Fibroblast of villous mesenchyme (primary cell): ENCODE measurements at places on chromosomes 12 and 14.
A peak's percentile ranks its signal among the peaks of the same experiment; 100 is the strongest.

DNA sequence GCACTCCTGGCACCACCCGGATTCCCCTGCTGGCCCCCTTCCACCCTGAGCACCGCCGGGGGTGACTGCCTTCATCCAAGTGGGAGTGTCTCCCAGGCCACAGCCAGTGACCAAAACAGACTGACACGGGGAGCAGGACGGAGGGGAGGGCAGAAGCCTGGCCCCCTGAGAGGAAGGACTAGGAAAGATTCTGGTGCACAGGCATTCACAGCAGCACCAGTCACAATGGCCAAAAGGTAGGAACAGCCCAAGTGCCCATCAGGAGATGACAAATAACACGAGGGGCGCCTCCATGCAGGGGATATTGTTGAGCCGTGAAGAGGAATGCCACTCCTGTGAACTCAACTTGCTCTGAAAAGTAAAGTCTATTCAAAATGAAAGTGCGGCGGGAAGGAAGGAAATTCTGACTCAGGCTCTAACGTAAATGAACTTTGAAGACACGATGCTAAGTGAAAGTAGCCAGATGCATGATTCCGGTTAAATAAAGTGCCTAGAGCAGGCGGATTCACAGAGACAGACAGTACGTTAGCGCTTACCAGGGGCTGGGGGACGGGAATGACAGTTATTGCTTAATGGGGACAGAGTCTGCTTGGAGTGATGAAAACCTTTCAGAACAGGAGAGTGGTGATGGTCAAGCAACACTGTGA is 146.1 kb upstream of the NCOR2 start:
- DNase-seq, result peak; percentile 96

DNA sequence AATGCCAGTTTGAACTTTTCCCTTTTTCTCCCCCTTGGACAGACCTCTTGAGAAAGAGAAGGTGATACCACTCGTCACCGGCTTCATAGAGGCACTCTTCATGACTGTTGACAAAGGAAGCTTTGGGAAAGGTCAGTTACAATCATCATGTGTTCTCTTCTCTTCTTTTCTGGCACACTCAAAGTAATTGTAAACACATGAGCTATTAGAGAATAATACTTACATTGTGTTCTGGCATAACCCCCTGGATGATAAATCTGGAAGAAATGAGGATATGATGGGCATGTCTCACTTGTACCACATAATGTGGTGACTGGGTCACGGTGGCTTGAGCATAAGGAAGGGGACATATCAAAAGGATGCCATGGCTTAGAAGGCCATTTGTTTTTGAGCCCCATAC is 20.0 kb downstream of the UTP20 start:
- no peak for DNase-seq

- peak; percentile 62 for DNase-seq
Observed at GRCh38 chr14:53032161-53032803, 81.4 kb upstream of the FERMT2 start.

DNA sequence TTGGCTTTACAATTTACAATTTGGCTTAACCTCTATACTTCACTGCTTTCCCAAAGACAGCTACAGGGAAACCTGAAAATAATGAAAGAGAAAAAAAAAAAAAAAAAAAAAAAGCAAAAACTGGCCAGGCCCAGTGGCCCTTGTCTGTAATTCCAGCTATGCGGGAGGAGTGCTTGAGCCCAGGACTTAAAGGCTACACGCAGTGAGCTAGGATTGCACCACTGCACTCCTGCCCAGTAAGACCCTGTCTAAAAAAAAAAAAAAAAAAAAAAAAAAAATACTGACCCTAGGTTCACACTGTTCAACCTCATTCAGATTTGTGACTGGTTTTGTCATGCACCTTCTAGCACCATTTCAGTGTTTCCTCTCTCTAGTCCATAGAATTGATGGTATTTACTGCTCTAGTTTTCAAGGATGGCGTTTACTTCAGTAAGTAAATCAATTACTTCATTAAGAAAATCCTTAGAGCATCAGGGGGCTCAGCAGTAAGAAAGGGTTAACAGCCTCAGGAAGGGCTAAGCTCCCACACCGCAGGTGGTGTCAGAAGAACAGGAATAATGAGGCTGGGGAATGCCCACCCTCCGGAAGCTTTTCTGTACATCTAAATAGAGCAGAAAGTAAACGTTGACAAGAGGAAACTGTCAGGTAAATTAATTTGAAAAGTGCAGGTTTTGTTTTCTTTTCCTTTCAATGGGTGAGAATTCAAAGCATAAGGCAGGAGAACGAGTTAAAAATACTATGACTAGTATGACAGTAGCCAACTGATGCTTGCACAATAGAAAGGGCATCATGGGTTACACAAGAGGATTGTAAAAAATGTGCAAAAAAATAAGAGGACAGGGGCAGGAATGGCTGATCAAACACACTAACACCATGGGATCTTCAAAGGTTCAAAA is 115.0 kb upstream of the MDM1 start:
- DNase-seq, result peak; percentile 36

DNA sequence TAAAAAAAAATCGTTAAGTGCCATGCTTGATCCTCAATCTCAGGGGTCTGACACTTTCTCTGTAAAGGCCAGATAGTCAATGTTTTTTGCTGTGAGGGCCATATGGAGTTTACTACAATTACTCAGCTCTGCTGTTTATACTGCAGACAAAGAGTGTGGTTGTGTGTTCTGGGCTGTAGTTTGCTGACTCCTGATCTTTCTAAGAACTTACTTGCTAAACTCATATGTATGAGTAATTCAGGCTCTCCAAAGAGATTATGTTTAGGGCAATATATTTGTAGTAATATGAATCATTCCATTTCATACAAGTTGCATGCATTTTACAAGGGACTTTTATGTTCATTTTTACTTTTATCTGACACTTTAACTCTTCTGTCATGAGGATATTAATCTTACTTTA is 188.2 kb downstream of the TMTC2 start:
- DNase-seq, result no peak

- no peak for DNase-seq
Observed at GRCh38 chr12:14317362-14318146, 47.9 kb upstream of the ATF7IP start.

- peak; percentile 56 for DNase-seq
Observed at GRCh38 chr14:90828642-90829487, 12.6 kb upstream of the TTC7B start.

DNA sequence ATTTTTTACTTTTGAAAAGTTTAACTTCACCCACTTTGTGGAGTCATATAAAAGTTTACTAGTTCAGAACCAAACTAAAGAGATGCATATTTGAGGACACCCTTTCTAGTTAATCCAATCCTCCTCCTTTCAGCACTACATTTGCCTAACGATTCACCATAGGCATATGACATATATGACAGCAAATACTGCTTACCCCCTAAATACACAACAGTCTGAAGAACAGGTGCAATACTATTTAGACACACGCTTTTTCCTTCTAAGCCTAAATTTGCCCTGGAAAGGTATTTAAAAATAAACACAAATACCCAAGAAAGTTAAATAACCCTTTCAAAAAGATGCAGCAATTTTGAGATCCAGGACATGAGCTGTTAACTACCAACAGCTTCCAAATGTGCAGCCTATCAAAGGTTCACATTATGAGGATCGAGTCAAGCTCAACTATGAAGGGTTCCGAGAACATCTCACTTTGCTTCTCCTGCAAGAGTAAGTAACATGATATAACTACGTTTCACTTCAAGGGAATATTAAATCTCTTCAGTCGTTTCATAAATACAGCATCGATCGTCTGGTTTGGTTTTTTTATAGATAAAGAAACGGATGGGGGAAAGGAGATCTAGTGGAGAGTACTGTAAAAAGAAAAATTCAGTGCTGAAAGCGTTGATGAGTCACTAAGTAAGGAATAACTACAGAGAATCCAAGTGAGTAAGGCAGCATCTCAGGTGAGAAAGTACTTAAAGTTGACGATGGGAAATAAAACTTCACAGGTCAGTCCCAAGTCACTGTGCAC is 677 bp upstream of the AP4S1 start:
- peak; percentile 31 for DNase-seq

- peak; percentile 74 for DNase-seq
Observed at GRCh38 chr12:111759991-111760390, 6.7 kb upstream of the ALDH2 start.

DNA sequence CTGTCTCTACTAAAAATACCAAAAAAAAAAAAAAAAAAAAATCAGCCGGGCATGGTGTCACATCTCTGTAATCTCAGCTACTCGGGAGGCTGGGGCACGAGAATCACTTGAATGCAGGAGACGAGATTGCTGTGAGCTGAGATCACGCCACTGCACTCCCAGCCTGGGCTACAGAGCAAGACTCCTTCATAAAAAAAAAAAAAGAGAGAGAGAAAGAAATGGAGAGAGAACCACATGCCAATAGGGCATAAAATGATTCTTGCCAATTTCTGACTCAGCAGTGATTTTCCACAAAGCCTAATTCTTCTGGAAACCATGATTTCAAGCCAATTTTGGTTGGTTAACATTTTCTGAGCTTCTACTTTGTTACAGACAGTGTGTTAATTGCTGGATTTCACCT is 250.4 kb upstream of the SEL1L start:
- no peak for DNase-seq

GRCh38 chr12:69345742-69346141 is 2.4 kb upstream of the LYZ start:
- no peak for DNase-seq

- peak; percentile 79 for DNase-seq
Observed at GRCh38 chr12:110533607-110534006, 31.5 kb downstream of the RAD9B start.

DNA sequence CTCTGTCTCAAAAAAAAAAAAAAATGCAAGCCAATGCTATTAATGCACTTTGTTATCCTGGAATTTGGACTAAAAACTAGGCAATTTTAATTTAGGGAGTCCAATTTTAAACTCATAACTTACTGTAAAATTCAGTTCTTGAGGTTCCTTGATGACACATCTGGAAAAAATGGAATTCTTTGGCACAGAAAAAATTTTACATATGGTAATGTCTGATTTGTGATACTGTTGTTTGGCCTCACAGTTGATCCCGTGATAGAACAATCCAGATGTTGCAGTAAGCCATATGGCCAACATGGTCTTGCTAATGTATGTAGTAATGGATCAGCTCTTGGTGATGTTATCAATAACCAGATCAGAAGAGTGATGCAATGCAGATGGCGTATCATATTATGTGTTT is 1089.8 kb downstream of the FLRT2 start:
- DNase-seq, result no peak

- peak; percentile 18 for DNase-seq
Observed at GRCh38 chr12:23950210-23950774, 822 bp upstream of the SOX5 start.

- no peak for DNase-seq
Observed at GRCh38 chr12:125329239-125330102, 264.2 kb downstream of the AACS start.

GRCh38 chr12:53965281-53966084 is 7.4 kb upstream of the HOXC11 start:
- peak; percentile 60 for DNase-seq

- no peak for DNase-seq
Observed at GRCh38 chr12:29710104-29710503, 73.6 kb downstream of the TMTC1 start.

DNA sequence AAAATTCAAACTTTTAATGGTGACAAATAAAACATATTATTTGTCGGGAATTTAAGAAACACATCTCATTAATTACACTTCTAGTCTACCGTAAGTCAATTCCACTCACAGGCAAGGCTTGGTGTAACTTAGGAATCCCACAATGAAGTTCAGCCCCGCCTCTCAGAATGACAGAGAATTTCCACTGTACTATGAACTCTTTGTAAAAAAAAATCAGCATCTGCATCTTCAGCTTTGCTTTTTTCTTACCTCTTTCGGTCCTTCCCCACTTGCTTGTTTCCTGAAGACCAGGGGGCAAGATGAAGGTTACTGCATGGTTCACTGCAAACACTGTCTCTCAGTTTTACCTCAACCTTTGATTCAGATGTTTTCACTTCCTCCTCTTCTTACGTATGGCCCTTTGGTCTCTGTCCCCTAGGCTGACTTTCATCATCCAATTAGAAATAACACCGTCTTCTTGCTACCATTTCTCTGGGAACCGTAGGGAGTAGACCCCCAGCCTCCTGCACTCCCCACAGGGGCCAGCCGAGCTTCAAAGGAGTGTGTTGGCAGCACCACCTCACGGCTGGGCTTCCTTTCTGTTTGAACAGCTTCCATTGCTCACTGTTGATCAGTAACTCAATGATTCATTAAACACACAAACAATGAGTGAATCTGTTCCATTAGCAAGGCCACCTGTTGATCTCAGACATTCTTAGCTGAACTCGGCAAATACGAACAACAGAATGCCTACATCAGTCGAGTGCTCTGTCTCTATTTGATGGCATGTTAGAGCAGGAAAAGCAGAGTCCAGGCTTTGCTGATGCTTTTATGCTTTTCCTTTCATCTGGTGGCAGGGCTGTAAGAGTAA is 343.0 kb downstream of the BMP4 start:
- no peak for DNase-seq

DNA sequence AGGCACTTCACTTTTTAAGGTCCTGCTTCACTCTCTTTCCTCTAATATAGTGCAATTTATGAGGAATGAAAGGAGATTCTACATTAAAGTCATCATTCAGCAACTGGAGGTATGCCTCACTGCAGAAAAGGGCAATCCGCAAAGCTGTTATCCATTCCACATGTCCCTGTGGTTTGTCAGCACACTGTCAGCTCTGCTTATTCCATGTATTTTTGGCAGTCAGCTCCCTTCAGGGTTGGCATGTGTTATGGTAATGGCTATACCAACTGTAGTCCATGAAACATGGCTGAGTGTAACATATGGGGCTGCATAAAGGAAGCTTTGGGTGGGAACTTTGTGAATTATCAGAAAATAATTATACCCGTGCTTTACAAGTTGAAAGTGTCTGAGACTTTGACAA is 154.1 kb downstream of the GALC start:
- DNase-seq, result no peak

DNA sequence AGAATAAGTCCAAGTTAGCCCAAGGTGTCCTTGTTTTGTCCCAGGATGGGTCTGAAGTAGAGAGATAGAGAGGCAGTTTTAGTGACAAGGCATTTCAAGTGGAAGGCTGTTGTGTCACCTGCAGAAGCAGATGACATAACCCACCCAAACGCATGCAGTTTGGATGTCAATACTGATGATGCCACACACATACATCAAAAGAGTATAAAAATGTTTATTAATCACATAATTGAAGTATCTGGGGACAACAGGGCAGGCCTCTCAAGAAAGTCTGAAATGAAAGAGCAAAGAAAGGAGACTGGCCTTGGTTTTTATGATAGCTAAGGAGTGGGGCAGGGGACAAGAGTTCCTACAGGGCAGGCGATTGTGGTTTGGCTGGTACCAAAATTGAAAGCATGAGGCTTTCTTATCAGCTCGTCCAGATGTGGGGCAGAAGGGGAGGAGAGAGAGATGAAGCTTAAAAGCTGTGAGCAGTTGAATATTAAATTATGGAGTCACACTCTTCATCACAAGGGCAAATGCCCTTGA is 78.4 kb upstream of the TSPAN8 start:
- DNase-seq, result no peak

- no peak for DNase-seq
Observed at GRCh38 chr14:92685784-92686355, 62.6 kb downstream of the LGMN start.

DNA sequence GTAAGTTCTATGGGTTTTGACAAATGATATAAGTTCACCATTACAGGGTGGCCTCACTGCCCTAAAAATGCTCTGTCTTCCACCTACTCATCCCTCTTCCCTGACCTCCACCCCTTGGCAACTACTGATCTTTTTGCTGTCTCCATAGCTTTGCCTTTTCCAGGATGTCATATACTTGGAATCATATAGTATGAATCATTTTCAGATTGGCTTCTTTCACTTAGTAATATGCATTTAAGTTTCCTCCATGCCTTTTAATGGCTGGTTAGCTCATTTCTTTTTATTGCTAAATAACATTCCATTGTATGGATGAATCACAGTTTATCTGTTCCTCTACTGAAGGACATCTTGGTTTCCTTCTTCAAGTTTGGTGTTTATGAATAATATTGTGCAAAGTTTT is 14.0 kb upstream of the PEX5 start:
- DNase-seq, result peak; percentile 24
